ENCODE measurements at places on chromosomes 13 and 19.
A peak's percentile ranks its signal among the peaks of the same experiment; 100 is the strongest.

- DNase-seq: no peak
Observed at GRCh38 chr13:98207416-98207815, 30.3 kb upstream of the RNF113B start.

GRCh38 chr19:6272411-6272791 is 7.4 kb downstream of the MLLT1 start:
- DNase-seq: no peak

GRCh38 chr13:102277286-102277685 is 124.6 kb downstream of the FGF14 start:
- no peak for DNase-seq

GRCh38 chr19:46634045-46634655 is 1.9 kb downstream of the GNG8 start:
- peak; percentile 11 for DNase-seq

DNA sequence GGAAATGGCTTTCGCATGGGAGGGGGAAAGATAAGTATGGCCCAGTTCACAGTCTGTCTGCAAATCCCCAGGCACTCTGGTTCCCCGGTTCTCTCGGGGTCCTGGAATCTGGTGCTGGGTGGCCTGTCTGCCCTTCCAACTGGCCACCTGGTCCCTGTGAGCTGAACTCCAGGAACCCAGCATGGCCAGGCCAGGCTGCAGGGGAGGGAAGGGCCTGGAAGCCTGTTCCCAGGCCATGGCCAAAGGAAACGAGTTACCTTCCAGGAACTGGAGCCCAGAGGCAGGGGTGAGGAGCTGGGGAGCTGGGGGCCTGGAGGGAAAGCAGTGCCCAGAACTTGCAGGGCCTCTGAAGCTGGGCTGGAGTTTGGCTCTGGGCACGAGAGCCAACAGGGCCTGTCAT is 19.1 kb upstream of the PNMA8C start:
- DNase-seq: no peak

GRCh38 chr19:35903550-35904179 is 1.3 kb downstream of the HCST start:
- DNase-seq: peak; percentile 6

DNA sequence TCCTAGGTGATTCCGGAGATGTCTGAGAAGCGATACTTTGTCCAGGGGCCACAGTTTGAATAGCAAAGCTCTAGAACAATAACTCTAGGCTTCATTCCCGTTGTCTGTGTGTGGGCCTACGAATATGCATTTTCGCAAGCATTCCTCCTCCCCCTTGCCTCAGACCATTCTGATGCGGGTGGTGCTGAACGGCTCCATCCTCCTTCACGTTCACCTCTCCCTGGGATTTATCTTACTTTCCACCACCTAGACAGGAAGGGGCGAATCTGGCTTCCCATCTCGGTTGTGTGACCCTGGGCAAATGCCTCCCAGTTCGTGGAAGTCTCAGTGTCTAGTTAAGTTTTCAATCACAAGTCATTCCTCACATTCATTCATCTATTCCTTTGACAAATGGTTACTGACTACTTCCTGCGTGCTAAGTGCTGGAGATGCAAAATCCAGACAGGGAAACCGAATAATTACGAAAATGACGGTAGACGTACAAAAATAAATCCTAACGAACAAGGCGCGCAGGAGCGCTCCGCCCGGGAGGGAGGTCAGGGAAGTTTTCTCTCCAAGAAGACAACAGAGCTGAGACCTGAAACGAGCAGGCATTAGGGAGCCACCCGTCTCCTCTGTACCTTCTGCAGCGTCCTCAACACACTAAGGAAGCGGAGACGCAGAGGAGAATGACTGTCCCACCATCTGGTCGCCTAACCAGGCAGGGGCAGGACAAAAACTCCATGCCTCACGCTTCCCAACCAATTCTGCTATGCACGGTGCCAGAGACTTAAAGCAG is 1.3 kb upstream of the CNOT3 start:
- DNase-seq: no peak

Measured in NCI-H2081 (cell line).